CD4-positive, alpha-beta T cell treated with Interleukin-15 for 1 hour (primary cell): ENCODE measurements at places on chromosomes 2 and 18.

DNA sequence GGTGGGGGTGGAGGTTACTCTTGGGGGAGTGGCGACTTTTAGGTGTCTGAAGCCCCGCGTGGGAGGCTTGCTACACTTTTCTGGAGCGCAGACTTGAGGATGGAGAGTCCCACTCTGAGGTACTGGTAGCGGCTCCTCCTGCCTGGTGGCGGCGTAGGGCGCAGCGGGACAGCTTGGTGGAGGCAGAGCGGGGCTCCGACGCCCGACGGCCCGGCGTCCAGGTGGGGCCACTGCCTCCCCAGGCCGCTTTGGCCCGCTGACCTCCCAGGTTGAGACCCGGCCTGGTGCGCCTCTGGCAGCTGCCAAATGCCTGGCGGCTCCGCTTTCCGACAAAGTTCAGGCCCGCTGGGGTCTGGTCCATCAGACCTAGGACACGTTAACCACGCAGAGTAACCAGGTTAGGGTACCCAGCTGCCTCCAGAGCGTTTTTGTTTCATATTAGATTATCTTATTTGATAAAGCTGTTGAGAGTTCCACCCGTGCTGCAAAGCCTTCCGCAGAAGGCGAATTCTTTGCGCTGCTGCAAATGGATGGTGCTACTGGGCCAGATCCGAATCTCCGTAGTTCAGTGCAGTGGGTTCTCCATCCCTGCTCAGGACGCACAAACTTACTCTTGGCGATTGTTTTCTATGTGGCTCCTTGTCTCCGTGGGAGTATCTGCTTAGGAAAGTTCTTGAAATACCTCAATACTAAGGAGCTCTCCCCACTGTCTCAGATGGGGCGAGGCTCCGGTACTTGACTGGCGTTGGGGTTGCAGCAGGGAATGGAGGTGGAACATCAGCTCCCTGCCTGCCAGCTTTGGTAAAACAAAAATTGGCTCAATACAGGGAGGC lies 405.9 kb downstream of the XIRP2 start:
- DNase-seq: no peak

DNA sequence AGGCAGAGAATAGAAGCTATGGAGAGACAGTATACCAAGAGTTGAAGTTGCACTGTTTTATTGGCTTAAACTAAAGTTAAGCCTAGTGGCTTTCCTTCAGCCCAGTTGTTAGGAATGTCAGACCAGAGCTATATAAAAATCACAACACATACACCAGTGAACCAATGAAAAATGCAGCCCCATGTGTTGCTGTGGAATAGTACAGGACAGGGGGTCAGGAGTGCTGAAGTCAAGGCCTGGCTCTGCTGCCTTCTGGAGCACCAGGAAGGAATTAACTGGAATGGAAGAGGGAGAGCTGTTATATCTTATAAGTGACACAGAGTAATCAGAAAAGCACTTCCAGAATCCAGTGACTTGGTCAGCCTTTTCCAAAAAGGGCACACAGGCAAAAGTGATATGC lies 58.9 kb downstream of the OSR1 start:
- DNase-seq: no peak

GRCh38 chr2:201965550-201965949 lies 68.1 kb upstream of the FZD7 start:
- DNase-seq: no peak

- no peak for DNase-seq
Observed at GRCh38 chr2:154914561-154914960, 216.1 kb downstream of the KCNJ3 start.

DNA sequence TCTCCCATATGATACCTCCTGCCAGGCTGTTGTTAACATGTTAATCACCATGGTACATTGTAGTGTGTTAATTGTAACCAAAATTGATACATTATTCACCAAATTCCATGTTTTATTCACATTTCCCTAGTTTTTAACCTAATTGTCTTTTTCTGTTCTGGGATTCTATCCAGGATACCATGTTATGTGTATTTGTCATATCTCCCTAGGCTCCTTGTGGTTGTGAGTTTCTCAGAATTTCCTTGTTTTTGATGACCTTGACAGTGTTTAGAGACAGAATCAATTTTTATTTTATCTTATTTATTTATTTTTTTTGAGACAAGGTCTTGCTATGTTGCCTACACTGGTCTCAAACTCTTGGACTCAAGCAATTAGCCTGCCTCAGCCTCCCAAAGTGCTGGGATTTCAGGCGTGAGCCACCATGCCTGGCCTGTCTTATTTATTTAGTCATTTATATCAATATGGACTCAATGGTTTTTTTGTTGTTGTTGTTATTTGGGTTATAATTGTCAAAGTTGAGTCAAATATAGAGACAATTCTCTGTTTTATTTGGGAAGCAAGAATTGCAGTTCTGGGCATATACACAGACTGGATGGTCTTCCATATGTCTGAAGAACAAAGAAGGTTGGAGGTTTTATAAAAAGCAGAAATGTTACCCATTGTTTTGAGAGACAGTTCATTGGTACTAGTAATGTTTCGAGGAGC lies 42.6 kb downstream of the INPP4A start:
- no peak for DNase-seq

GRCh38 chr2:190879474-190880377 lies 895 bp upstream of the GLS start:
- DNase-seq: no peak
